ENCODE measurements at places on chromosomes 7 and 10.

GRCh38 chr7:14841869-14842268 is 60.7 kb downstream of the DGKB start:
- no peak for DNase-seq

DNA sequence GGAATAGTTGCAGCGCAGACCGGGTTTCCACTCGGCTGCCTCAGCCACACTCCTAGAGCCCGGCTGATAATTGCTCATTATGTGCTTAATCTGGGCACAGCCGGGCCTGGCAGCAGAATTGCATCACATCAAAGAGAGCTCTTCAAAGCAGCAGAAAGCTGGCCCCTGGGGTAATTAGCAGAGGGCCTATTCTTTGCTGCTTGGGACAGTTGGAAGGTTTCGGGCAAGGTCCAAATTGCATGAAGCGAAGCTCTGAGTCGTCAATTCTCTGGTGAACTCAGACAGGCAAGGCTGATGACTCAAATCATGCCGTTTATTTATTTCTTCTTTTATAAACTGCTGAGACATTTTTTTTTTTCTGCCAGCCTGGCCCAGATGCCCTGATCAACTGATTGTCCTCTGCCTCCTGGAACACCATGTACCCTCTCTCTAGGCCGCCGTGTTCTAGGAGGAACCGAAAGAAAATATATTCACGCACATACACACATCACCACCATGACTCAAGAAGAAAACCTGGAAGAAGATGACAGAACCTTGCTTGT is 242.2 kb downstream of the RAB11FIP2 start:
- DNase-seq: no peak

GRCh38 chr7:120841608-120842007 is 16.3 kb downstream of the TSPAN12 start:
- DNase-seq: no peak

DNA sequence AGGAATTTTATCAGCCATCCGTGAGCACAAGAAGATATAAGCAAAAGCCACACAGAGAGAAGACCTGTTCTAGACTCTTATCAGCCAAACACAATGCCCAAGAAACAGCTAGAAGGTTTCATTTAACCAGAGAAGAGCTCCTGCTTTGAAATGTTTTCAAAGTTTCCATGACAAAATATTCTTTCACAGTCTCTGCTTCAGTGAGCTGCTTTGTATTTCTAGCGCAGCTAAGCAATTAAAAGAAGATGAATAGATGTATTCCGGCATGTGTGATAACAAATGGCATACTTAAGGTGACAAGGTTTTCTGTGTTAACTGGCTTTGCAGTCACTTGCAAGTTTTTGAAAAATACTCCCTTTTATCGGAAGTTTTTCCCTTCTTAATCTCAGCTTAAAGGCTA is 78.9 kb upstream of the NXPH1 start:
- DNase-seq: no peak

DNA sequence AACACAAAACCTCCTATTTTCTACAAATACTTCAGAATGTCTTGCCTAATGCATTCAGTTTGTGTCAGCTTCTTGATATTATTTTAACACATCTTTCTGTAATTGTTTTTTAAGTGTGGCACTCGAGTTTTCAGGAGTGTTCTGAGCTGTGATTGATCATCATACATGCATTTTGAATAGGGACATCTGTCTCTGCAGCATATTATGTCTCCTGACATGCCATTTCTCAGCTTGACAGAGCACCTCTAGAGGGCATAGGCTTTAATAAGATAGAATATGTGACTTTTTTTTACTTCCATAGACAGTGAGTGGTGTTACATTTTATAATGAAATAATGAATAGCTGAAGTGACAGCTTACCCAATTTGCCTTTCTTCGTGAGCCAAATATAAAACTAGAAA is 219.2 kb upstream of the HDAC9 start:
- no peak for DNase-seq

- DNase-seq: no peak
Measured at GRCh38 chr10:19195698-19196097, 147.1 kb downstream of the MALRD1 start.

- no peak for DNase-seq
Measured at GRCh38 chr10:93799155-93799708, 41.5 kb downstream of the LGI1 start.

DNA sequence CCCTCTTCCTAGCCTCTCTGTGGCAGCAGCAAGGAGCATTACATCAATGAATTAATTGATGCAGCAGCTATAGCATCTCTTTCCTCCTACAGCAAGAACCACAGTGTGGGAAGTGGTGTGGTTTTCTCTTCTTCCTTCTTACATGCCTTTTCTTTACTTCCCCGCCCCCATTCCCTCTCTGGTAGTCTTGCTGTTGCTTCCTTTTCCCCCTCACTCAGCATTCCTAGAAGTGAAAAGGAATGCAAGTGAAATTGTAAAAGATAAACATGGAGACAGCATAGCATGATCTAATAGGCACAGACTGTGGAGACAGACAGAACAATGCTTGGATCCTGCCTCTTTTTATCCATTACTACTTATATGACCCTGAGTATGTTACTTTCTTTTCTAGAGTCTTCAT is 370.5 kb upstream of the BMPER start:
- no peak for DNase-seq

- no peak for DNase-seq
Measured at GRCh38 chr10:102368077-102368476, 27.4 kb upstream of the NFKB2 start.

GRCh38 chr7:82194016-82194643 is 249.4 kb downstream of the CACNA2D1 start:
- no peak for DNase-seq

DNA sequence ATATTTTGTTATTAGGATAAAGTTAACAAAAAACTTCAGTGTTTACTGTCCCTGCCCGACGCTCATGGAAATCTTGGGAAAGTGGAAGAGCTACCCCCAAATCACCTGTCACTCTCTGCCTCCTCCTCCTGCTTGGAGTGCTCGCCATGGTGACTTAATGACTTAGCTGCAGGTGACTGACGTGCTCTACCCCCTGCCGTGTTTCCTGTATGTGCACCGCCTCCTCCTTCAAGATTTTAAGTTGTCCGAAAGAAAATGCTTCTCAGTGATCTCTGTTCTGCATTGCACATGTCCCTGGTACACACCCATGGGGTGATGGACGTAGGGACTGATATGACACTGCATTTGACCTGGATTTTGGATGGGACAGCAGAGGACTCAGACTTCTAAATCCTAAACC is 338.8 kb upstream of the SHH start:
- no peak for DNase-seq

DNA sequence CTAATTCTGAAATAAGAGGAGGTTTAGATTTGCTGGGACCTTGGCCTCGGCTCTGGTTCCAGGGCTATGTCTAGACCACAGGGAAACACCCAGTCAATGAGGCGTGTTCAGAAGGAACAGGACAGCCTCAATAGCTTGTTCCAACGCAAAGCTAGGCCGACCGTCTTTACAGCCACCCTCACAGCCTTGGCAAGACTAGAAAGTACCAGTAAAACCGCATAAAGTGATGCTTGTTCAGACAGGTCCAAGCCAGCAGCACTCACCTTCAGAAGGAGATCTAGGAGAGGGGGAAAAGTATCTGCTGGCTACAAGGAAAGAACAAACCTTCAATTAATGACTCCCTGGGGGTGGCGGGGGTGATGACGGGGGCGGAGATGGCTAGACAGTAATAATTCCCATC is 50.1 kb upstream of the LMTK2 start:
- DNase-seq: no peak

GRCh38 chr7:16028103-16028502 is 341.6 kb upstream of the MEOX2 start:
- no peak for DNase-seq

DNA sequence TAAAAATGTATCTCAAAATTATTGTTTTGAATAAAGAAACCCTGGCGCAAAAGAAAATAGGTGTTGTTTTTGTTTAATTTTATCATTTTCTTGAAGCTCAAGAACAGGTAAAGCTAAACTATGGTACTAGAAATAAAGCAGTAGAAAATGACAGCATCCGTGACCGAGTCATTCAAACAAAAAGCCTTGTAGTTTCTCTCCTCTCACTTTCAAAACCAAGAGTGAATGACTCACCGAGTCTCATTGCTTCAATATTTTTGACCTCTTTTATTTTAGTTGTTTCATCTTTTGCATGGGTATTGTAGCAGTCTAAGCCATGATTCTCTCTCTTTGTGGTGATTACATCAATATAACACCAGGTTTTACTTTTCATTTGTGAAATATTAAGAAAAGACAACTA is 396.5 kb downstream of the POM121L12 start:
- DNase-seq: no peak

DNA sequence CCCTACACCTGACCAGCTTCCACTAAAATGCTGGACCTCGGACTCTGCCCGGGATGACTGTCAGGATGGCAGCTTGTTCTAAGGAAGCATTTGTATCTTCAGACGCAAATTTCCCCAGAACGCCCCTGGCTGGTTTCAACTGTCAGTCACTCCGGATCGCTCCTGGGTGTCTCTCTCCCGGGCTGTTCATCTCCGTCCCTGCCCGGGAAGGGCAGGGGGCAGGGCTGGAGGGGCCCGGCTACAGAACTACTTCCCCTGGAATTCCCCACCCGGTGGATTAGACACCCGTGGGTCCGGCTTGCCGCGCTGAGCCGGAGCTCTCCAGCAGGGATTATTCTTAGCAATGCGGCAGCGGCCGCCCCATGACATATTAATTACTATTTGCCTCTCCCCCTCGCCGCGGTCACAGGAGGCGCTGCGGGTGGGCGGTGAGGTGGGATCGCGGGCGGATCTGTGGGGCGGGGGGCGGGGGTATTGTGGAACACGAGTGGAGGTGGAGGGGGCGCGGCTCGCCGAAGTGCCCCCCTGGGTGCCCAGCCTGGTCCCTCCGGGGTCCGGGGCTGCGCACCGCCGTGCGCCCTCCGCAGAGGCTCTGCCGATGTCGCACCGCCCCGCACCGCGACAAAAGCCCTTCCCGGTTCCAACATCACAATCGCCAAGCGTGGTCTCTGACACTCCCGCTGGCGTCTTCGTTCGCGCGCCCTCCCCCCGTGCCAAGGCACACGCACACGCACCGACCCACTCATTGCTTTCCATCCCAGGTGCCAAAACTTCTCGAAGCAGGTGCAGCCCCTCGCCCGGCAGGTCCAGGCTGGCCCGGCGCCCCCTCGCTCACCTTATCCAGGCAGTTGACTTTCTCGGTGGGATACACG is 276.1 kb upstream of the NEBL start:
- no peak for DNase-seq

DNA sequence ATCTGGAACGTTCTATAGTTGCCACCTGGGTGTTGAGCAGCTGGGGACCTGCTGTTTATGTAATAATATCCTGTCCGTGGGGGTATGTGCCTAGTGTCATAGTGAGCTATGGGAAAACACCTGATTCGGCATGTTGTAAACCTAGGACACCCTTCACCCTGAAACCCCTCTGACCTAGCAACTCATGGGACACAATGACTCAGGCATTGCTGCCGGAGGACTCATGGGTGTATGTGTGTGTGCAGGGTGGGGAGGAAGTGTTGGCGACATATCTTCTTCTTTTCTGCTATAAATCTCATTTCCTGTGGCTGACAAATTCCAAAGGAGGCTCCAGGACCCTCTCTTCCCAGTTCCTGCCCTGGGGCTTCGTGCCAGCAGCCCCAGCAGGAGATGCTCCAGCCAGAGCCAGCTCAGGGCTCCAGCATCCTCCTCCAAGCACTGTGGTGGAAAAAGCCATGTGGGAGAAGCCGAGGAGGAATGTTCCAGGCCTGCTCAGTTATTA is 77.0 kb upstream of the PODXL start:
- DNase-seq: no peak

GRCh38 chr7:151152643-151153513 is 14.6 kb downstream of the GBX1 start:
- DNase-seq: no peak

GRCh38 chr7:40800771-40801170 is 666.0 kb downstream of the SUGCT start:
- DNase-seq: no peak

DNA sequence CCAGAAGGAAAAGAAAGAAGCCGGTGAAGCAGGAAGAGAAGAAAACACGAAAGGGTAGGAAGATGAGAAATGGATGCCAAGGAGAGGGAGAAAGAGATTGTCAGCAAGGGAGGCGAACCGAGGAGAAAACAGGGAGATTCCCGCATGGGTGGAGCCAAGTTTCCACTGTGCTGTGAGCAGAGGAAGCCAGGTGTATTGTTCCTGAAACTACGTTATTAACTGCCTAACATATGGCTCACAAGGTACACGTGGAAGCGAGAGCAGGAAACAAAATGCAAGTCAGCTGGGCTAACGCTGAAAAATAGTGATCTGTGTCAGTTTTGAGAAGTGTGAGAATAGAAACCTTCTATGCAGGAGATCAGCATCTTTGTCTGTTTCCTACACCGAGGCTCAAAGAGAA is 20.4 kb upstream of the HIPK2 start:
- no peak for DNase-seq

DNA sequence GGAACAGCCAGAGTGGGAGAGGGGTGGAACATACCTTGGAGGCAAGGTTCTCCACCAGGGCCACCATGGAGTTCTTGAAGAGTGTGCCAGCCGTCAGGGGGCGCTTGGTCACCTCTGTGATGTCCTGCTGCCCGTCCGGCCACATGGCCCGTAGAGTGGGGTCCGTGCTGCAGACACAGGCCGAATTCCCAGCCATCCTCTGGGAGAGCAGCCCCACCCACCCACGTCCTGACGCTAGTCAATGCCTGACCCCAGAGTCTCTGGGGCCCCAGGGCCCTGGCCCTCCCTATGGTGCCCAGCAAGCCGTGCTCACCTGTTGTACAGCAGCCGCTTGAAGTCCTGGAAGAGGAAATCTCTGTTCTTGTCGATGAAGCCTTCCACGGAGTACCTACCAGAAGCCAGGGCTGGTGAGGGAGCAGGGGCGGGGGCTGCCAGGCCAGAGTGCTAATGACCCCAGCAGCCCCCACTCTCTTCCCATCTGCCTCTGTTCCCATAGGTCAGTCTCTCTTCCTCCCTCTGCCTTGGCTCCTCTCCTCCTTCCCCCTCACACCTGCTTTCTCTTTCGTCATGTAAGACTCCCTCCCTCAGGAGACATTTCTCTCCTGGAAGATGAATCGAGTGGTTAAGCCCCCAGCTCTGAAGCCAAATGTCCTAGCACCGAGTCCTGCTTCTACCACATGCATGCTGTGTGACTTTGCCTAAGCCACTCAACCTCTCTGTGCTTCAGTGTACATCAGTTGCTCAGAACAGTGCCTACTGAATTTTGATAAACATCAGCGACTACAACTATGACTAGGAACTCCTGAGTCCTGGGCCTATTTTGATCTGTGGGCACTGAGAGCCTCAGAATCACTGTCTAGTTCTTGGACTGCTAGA is 11.0 kb downstream of the MYO1G start:
- DNase-seq: no peak

- peak; percentile 95 for DNase-seq
Measured at GRCh38 chr7:149865437-149865836, 8.3 kb upstream of the ATP6V0E2 start.

GRCh38 chr10:121928528-121928884 is 675 bp upstream of the ATE1 start:
- no peak for DNase-seq

GRCh38 chr7:67462781-67463191 is 466.2 kb downstream of the TYW1 start:
- no peak for DNase-seq

GRCh38 chr7:102978284-102978683 is 65.5 kb downstream of the LRRC17 start:
- DNase-seq: no peak

- DNase-seq: no peak
Measured at GRCh38 chr10:65348637-65349036, 1577.2 kb upstream of the LRRTM3 start.
